ENCODE measurements at places on chromosomes 11 and 22.

- no peak for DNase-seq
Observed at GRCh38 chr11:16902781-16903378, 111.3 kb downstream of the PLEKHA7 start.

GRCh38 chr11:129625930-129626329 lies 189.7 kb upstream of the TMEM45B start:
- DNase-seq = no peak

DNA sequence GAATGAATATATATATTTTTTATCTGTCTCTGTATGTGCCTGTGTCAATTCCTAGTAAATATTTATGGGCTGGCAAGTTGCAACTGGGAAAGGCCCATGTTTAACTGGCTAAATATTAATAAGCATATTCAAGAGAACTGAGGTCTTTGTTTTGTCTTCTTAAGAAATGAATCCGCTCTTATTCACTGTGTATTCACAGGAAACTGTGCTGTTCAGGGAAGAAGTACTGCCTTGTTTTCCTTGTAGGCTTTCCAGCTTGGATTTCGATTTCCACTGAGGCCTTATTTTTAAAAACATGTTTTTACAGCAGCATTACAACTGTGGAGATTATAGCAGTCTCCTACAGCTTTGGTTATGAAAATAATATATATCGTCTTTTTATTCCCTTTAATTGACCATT lies 64.7 kb downstream of the LDLRAD3 start:
- DNase-seq = no peak

- no peak for DNase-seq
Observed at GRCh38 chr11:34830035-34830434, 86.1 kb downstream of the APIP start.

DNA sequence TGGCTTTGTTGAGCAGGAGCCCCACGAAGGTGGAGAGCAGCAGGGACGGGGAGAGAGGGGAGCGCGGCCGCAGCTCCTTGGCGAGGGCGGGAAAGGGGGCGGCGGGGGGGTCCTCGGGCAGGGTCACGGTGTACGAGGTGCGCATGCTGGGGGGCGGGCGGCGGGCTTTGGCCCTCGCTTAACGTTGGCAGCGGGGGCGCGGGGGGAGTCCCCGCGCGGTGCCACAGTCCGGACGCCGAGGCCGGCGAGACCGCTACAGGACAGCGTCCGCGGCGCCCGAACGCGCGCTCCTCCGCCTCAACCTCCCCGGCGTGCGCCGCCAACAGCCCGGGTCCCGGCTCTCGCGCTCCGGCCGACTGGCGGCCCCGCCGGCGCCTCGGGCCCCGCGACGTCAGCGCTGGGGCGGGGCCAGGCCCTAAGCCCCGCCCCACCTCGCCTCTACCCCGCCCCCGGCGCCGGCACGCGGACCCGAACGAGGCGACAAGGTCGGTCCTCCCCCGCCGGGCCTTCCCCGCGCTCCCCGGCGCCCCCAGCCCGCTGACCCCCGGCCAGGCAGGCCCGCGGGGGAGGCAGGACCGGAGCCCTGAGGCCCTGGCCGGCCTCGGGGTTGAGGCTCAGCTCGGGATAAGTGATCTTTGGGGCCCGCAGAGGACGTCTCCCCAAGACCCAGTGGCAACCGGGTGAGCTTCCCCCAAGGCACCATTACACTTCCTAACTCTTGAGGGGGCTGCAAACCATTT lies 17.5 kb downstream of the USP2 start:
- peak; percentile 74 for DNase-seq

DNA sequence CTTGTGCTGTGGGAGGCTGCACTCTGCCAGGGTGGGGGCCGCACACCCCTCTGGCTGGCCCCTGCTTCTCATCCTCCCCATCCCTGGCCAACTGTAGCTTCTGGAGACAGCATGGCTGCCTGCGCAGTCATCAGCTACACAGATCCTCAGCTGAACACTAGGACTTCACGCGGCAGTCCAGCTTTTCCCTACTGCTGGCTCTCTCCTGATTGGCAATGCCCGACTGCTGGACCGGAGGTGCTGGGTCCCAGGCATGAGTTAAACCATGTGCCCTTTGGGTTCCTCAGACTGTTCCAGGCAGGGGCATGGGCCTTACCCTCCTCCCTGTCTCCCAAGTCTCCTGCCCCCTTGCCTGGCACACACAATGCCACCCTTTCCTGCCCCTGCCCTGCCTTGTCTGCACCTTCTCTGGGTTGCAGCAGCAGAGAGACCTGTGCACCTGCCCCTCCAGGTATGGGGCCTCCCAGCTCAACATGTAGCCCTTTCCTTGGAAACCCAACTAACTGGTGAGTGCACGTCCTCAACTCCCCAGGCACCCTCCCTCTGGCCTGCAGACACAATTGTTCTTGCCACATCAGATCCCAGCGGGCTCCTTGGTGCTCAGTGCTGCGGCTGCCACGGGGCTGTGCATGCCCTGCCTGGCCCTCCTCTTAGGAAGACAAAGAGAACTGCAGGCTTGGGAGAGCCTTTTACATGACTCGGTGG lies 1039.2 kb downstream of the TBC1D22A start:
- DNase-seq = no peak

DNA sequence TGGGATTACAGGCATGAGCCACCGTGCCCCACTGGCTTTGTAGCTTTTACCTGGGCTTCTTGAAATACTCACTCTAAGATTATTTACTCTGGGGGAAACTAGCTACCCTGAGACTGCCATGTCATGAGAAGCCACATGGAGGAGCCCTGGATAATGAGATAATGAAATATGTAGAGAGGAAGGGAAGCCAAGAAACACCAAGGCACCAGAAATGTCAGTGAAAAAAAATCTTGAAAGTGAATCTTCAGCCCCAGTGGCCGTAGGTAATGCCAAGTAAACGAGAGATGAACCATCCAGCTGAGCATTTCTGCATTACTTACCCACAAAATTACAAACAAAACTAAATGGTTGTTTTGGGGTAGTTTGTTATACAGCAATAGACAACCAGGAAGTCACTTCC lies 125.6 kb downstream of the APIP start:
- no peak for DNase-seq

DNA sequence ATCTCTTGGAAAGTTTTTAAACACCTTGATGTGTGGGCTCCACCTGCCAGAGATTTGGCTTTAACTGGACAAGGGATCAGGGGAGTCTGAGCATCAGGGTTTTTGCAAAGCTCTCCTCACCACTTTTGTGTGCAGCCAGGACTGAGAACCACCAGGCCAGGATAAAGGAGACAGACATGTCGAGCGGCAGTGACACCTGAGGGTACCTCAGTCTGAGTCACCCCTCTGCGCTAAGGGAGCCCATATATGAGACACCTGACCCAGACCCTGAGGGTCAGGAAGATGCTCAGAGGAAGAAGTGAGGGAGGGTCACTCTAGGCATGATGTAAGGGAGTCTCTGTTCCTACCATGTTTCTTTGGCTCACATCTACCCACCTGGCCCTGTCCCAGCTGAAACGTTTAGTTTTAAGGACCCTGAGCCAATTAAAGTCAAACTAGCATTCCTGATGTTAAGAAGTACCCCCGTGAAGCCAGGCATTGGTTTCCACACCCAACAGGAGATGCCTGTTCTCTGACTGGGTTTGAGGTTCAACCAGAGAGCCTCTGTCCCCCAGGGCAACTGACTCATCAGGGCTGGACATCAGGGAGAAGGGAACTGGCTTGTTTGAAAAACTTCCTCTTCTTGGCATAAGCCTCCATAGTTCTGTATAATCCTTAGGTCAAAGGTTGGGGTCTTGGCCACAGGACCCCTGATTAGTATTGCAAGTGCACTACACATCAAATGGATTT lies 72.4 kb upstream of the BIRC3 start:
- no peak for DNase-seq

DNA sequence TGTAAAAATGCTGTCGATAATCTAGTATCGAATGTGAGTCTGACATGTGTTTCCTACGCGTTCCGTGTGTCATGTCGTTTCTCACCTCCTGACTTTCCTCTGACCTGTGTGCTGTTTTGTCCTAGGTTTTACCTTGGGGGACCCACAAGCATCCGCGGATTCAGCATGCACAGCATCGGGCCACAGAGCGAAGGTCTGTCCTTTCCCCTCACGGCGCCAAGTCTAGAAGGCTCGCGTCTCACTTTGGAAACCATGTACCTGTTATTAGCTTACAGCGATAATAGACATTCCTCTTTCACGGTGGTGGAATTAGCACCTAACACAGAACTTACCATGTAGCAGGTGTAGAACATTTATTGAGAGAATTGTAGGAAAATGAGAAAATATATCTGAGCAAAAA lies 28.6 kb downstream of the SAMM50 start:
- no peak for DNase-seq

DNA sequence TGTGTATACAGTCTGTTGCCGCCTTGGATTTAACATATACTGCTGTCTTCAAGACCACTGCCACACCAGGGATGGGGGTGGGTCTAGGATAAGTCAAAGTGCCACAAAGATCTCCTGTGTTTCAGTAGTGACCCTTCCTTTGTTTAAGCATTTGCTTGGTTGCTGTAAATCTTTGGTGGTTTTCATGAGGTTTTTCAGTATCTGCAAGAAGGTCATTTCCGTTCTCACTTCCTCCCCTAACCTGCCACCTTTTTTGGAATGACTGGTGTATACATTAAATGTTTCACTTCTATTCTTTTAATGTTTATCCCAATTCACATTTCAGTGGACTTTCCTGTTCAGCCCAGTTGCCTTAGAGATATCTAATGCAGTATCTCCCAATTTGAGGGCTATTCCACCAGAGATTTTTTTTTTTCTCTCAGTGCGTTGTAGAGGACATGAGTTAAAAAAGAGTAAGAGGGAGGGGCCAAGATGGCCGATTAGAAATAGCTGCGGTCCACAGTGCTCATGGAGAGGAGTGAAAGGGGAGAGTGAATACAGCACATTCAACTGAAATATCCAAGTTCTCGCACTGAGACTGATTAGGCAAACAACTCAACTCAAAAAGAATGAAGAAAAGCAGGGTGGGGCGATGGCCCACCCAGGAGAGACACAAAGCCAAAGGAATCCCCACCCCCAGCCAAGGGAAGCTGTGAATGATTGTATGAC lies 43.2 kb downstream of the USP47 start:
- no peak for DNase-seq

DNA sequence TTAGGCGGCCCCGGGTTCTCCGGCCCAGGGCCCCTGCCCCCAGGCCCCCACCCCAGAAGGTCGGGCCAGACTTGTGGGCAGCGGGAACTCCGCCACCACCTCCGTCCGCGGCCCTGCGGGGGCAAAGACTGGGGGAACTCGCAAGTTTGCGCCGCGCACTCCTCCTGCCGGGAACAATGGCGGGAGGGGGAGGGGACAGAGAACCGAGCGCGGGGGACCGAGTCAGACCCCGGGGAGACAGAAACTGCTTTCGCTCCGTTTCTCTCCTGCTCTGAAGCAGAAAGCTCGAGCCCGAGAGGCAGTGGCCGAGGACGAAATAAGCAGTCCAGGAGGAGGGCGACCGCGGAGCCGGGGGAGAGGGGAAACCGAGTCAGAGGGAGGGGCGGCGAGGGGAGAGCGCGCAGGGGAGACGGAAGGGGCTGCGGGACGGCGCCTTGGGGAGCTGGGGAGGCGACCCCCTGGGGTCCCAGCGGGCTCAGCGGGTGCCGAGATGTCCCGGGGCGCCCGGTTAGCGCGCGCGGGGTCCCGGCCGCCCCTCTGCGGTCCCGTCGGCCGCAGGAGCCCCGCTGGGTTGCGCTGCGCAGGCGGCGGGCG lies 555 bp downstream of the TP53I11 start:
- peak; percentile 50 for DNase-seq

DNA sequence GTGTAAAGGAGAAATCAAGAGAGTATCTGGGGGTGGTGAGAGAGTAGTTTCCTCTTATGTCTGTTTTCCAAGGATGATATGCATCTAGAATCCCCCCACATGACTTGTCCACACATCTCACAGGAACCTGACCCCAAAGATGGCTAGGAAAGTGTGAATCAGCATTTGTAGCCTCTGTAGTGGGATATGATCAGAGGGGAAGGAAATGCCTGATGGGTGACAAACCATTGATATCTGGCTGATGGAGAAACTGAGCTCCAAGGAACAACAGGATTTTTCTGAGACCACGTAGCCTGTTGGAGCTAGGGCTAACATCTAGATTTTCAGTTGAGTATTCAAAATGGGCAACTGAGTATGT lies 369.4 kb downstream of the DDX10 start:
- no peak for DNase-seq
